ENCODE measurements at places on chromosomes 11 and 22.

DNA sequence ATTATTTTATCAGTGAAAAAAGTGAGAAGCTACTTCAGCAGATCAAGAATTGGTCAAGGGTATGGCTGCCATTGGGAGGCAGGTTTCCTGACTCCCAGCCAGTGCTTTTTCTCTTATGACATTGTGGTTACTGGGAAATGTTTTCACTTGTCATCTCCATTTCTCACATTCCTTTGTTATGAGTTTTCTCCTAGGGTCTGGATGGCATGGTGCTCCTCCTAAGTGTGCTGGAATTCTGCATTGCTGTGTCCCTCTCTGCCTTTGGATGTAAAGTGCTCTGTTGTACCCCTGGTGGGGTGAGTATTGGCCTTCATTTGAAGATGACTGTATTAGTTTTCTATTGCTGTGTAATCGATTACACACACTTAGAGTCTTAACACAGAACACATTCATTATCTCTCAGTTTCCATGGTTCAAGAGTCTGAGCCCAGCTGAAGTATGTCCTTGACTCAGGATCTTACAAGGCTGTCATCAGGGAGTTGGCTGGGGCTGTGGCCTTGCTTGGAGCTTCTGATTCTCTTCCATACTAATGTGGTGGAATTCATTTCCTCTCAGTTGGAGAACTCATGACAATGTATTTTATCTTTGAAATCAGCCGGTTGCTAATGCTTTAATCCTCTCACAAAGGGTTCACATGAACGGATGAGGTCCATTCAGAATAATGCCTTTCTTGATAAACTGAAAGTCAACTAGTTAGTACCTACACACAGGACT is 21.0 kb upstream of the MS4A6E start:
- no peak for DNase-seq

GRCh38 chr22:39303358-39303757 is 16.1 kb downstream of the RPL3 start:
- no peak for DNase-seq

DNA sequence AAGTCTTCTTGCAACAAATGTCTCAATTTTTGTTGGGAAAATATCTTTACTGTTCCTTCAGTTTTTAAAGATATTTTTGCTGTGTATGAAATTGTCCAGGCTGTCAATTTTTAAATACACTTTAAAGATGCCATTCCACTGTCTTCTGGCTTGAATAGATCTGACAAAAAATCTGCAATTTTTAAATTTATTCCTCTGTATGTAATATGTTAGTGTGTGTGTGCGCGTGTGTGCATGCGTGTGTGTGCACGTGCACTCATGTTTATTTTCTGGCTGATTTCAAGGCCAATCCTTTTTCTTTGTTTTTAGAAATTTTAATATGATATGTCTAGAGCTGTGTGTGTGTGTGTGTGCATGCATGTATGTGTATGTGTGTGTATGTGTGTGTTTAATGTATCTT is 263.2 kb upstream of the SESN3 start:
- no peak for DNase-seq

GRCh38 chr11:121559606-121560200 is 106.9 kb upstream of the SORL1-AS1 start:
- no peak for DNase-seq

DNA sequence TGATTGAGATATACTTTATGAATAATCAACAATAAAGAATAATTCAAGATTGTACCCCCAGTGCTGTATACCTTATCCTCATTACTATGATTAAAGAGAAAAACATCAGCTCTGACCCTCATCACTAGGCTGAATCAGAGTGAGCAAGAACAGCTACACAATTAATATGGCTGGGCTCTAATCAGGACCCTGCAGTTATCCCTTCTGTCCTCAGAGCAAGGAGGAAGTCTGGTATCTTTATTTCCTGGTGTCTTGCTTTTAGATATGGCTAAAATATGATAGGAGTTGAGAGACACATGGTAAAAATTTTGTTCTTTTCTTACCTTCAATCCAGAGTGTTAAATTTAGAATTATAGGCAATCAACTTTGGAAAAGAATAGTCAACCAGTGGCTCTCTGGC is 28.6 kb upstream of the GAB2 start:
- no peak for DNase-seq

DNA sequence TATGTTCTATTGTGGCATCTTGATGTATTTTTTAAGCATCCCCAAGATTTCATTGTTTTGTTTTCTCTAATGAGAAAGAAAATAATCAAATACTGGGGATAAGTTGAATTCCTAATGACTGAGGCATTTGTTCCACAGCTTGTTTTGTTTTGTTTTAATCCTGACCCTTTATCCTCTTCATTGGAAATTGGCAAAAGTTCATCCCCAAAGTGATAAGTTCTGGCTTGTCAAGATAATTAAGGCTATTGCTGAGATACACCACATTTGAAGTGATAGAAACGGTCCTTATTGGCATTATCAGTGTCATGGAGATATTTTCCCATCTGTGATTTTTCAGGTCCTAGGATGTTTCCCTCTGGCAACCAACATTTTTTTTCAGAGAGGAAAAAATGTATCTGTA is 65.0 kb downstream of the SLC36A4 start:
- DNase-seq, result no peak

GRCh38 chr11:75055511-75055910 is 41.2 kb downstream of the OR2AT4 start:
- no peak for DNase-seq

GRCh38 chr11:132365650-132366049 is 995.2 kb downstream of the NTM start:
- no peak for DNase-seq

DNA sequence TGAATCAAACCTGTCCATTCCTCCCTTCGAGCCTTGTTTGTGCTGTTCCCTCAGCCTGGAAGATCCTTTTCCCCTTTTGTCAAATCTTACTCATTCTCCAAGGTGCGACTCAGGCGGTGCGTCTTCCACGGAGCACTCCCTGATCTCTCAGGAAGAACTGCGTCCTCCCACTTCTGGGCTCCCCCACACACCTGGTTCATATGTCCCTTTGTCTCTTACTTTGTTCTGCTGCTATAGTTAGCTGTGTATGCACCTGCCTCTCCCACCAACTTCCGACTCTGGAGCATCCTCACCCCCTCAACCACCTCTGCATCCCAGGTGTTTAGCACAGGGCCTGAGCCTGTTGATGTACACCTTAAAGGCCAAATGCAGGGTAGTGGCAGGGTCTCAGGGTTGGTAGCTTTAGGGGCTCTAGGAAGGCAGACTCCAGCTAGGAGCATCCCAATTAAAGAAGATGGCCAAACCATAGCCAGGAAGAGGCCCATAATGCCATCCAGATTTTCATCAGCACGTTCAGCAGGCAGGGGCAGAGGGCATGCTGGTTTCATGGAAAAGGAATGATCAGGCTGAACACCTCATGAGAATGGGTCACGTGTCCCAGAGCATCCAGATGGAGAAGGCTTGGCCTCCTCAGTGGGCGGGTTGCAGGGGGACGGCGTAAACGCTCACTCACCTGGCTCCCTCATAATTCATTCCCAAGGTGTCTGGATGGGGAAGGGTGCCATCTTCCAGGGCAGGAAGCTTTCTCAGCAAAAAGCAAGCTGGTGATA is 20.1 kb downstream of the PTPN5 start:
- no peak for DNase-seq

DNA sequence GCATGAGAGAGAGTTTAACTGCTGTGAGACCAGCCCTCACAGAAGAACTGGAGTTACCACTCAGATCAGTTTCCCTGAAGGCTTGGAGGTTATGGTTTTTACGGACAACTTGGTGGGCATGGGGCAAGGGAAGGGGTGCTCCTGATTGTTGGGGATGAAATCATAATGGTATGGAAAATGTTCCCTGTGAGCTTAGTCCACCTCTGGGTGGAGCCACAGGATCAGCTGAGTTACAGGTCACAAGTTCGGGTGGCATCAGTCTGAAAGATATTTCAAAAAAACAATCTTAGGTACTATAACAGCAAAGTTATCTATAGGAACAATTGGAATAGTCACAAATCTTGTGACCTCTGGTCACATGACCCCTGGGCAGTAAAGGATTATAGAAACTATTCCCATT is 162.9 kb downstream of the DLG2 start:
- DNase-seq, result no peak

All from stimulated activated effector memory CD8-positive, alpha-beta T cell treated with anti-CD3 and anti-CD28 coated beads, Interleukin-12 subunit alpha, Interleukin-12 subunit beta, amount 100 ng/mL, for 72 hours (primary cell).